ENCODE measurements at places on chromosomes 4 and X.

GRCh38 chr4:87019246-87019791, 84.5 kb downstream of the AFF1 start:
- no peak for DNase-seq

- DNase-seq: no peak
Measured at GRCh38 chr4:24645765-24646550, 61.6 kb upstream of the DHX15 start.

DNA sequence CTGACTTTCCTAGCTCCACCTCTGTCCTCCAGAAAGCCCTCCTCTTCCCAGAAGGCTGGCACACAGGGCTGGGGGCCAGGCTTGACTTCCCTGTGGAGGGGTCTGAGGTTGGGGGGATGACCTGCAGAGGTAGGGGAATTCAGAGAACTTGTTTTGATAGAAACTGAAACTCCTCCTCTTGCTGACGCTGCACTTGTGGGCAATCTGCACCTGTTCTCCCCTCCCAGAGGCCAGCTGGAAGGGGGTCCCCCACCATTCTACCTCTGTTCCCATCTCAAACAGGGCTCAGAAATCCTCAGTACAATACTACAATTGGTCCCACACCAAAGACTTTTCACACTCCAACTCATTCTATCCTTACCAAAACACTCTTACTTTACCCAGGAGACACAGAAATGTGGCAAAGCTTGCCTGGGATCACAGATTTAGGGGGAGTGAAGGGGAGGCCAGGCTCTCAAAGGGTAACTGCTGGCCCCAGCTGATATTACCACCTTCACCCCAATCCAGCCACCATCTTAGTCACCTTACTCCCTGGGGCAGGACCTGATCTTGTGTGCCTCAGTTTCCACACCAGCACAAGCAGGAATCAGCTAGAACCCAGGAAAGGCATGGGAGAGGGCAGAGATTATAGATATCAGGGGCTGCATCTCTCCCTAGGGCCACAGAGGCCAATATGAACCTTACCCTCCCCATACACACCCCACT, 18.5 kb downstream of the OTUD5 start:
- peak; percentile 62 for DNase-seq

DNA sequence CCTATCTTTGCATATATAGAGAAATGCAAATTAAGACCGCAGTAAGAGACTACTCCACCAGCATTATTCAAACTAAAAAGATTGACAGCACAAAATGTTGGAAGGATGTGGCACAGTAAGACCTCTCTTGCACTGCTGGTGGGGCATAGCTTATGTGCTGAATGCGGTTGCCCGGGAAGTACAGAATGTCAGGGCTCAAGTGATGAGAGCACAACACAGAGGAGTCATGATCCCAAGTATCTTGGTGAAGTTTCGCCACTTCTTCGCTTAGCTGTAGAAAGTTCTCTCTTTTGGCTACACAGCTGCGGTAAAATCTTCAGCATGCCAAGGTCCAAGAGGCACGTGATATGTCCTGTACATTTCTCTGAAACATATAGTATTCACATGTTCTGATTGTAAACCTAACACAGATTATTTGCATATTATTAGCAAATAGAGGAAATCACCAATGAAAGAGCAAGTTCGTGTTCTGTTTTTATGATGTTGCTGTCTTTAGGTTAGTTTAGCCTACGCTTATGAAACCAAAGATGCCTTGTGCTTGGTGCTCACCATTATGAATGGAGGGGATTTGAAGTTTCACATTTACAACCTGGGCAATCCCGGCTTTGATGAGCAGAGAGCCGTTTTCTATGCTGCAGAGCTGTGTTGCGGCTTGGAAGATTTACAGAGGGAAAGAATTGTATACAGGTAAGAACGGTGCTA, 55.0 kb downstream of the HTT-AS start:
- DNase-seq: no peak

- no peak for DNase-seq
Measured at GRCh38 chr4:30821275-30821674, 101.1 kb downstream of the PCDH7 start.

GRCh38 chr4:82050796-82051195, 323.0 kb downstream of the HNRNPD start:
- no peak for DNase-seq

DNA sequence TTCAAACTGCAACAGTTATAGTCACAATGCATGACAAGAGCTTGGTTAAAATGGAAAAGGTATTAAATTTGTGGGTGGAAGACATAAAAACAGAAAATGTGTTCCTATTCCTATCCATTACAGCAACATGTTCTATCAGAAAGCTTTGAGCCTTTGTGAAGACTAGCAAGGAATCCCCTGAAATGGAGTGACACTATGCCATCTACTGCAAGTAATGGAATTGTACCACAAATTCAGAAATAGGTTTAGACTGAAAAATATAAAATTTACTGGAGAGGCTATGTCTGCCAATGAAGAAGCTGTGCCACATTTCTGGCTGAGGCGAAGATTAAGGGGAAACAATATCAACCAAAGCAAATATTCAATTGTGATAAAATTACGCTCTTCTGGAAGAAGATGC, 247.9 kb downstream of the ADAM29 start:
- DNase-seq: no peak

GRCh38 chrX:122771933-122772332, 412.1 kb upstream of the GRIA3 start:
- no peak for DNase-seq

DNA sequence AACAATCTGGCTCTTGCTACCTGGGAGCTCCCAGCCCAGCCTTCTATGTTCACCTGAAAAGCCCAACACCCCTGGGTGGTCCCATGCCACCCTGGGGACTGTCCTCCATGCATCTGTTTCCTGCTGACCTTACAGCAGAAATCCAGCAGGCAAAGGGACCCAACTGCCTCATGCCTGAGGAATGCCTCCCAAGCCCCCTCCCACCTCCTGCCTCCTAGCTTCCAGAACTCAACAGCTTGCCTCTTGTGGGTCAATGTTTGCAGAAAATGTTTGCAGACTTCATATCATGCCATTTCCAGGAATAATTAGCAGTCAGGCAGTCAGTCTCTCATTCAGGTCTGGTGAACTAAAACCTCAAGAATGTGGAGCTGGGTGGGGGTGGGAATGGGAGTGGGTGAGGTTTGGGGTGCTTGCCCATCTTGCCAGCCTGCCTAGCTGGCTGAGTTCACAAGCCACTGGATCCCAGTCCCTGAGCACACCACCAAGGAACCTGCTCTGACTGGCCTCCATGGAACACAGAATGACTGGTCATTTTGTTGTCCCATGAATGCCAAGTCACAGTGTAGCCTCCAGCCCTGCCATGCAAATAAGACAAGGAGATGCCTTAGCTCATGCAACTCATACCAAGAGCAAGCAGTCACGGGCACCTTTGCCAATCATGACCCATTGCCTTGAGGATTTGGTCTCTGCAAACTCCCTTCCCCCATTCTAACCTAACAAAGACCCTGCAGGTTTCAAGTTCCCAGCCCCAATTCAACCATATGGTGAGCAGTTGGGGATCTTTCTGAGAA, 12.1 kb upstream of the PLAC1 start:
- no peak for DNase-seq

DNA sequence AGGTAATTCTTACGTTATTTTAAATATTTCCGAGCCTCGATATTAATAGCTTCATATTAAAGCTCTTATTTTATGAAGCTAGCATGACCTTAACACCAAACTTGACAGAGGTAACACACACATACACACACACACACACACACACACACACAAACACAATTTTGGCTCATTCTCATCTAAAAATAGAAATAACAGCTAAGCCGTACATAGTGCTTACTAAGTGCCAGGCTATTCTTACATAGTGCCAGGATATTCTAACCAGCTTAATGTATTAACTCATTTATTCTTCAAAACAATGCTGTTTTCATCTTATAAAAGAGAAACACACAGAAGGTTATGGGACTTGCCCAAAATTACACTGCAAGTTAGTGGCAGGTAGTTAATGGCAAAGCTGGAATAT, 87.0 kb upstream of the BLTP1 start:
- no peak for DNase-seq

DNA sequence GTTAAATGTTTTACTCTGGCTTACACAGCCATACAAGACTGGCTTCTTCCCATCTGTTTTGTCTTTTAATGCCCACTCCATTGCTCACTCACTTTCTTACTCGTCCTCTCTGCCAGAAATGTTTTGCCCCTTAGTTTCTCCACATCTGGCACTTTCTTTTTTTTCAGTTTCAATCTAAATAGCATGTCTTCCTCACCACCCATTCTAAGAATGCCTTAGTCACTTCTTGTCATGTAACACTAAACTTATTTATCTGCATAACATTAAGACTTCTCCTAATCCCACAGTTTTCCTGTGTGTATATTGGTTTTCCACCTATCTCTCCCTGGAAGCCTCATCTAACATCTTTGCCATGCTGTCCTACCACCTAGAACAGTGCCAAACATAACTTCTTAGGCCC, 119.3 kb downstream of the ADAMTS3 start:
- DNase-seq: no peak

GRCh38 chr4:1169171-1169671, 3.2 kb downstream of the SPON2 start:
- no peak for DNase-seq

- DNase-seq: no peak
Measured at GRCh38 chrX:71871367-71871766, 39.3 kb upstream of the NHSL2 start.

DNA sequence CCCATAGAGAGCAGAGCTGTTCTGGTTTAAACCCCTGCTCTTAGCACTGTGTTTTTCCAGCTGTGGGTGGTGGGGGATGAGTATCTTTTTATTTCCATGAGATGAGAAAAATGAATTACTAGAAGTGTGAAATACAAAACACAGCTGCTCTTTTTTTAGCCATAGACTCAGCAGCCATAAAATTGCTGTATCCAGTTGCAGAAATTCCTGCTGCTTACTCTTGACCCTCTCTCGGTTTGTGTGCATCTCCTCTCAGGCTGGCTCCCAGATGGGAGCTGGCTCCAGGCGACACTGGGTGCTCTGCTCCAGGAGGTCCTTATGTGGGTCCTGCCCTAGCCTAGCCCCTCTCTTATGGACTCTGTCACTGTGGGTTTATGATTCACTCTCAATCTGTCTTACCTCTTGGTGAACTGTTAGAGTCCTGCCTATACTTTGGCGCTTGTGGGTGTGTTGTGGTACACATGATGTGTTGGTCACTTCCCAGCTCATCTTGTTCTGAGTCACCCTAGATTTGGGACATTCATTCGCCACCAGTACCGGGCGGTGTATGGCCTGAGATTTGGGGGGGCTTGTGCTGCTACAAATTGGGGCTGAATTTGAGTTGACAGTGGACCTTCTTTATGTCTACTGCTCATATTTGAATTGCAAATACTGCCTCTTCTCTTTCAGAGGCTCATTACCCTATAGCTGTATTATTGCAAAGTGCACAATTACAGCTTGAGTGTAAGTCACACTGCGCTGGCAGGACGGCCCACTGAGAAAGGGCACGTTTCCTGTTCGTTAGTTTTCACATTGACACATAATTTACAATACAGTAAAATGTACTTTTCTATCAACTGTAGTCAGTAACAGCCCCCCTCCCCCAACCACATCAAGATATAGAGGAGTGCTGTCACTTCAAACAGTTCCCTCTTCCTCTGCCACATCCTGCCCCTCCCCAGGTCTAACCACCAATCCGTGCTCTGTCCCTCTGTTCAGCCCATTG, 46.9 kb upstream of the MSANTD1 start:
- DNase-seq: peak; percentile 64

- no peak for DNase-seq
Measured at GRCh38 chrX:49912086-49912485, 10.3 kb upstream of the CLCN5 start.

DNA sequence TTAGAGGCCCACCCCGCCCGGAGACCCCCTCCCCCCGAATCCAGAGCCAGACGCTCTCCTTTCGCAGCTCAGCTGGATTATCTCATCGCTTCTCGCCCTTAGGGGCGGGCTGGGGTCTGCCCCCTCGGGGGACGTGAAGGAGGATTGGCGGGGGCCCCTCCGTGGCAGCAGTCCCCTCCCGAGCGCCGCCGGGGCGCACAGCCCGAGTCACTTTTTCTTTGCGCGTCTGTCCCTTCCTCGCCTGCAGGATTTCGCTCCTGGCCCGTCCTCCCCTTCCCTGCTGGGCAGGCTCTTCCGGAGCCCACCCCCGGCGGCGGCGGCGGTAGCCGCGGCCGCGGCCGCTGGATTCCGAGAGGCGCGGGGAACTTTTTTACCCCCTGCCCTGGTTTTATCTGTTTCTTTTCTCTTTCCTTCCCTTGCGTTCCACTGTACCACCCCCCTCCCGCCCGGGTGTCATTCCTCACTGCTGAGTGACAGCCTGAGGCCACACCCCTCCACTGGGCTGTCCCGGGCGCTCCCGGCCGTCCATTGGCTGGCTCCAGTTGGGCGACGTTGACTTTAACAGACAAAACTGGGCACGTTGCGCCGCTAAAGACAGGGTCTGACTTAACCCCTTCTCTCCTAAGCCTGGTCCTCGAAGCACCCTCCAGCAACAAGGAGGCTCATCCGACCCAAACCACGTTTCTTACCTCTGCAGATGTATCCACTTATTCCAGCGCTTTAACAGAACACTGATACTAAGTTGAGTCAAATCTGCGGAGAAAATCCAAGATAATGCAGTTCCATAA, 492 bp upstream of the NKX3-2 start:
- DNase-seq: peak; percentile 51

DNA sequence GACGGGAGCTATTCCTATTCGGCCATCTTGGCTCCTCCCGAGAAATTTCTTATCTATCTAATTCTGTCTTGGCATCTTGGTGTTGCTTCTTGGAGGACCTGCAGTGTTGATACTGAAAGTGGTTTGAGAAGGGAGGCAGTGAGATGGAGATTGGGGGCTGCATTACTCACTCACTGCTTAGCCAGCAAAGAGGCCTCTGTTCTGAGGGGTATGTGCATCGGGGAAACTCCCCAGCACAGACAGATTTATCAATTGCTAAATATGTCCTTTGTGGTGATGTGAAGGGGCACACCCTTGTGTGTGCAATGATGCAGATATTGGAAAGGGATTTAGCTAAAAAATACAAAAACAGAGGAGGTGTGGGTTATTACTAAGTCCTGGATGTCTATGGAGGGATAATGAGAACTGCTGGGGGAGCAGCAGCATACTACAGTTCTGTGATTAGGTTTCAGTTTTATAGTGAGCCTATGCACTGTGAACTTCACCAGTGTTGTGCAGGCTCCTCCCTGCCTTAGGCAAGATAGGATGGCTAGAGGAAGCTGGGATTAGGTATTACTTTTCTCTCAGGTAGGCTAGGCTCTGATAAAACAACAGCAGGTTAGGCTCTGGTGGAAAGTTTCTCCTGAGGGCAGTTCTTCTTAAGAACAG, 279.0 kb downstream of the HS3ST1 start:
- no peak for DNase-seq

GRCh38 chrX:45849261-45849862, 648.7 kb upstream of the DIPK2B start:
- no peak for DNase-seq

GRCh38 chr4:185833055-185833598, 21.1 kb upstream of the SORBS2 start:
- DNase-seq: no peak

- DNase-seq: peak; percentile 41
Measured at GRCh38 chrX:119482481-119483480, 14.5 kb downstream of the SLC25A5 start.

GRCh38 chr4:48275686-48276085, 6.0 kb upstream of the TEC start:
- DNase-seq: no peak

- no peak for DNase-seq
Measured at GRCh38 chr4:124804584-124804983, 92.1 kb upstream of the ANKRD50 start.

All from stimulated activated CD8-positive, alpha-beta memory T cell treated with anti-CD3 and anti-CD28 coated beads, Interleukin-7, amount 100 ng/mL, for 48 hours (primary cell).